ENCODE measurements at places on chromosomes 2 and 18. TPM values are rescaled to one million over a fixed set of nuclear protein-coding genes. Genes with fewer than 3 reads are reported as not detected.

- no peak for DNase-seq
Observed at GRCh38 chr2:222433332-222434173, 9.2 kb downstream of the SGPP2 start.

DNA sequence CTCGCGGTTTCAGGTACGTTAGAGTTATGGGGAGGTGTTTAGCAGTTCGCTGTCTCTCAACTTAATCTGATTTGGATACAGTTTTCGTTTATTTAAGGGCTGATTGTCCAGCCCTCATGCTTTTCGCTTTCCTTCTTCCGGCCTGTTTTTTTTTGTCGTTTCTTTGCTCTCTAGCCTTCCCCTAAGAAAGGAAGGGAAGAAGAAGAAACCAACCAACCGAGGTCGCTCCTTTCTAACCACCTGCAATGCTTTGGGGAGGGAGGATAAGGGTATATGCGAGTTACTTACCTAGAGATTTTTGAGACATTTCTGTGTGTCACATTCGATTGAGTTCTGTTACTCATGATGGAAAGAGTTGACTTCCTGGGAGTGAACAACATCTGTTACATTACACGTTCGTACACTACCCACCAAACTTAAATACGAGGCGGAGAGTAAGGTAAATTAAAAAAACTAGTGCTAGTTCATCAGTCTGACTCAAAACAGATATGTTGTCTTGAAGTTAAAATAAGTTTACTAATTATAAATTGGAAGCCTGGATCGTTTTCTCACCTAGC, 918 bp downstream of the EIF5B start:
- DNase-seq = no peak

DNA sequence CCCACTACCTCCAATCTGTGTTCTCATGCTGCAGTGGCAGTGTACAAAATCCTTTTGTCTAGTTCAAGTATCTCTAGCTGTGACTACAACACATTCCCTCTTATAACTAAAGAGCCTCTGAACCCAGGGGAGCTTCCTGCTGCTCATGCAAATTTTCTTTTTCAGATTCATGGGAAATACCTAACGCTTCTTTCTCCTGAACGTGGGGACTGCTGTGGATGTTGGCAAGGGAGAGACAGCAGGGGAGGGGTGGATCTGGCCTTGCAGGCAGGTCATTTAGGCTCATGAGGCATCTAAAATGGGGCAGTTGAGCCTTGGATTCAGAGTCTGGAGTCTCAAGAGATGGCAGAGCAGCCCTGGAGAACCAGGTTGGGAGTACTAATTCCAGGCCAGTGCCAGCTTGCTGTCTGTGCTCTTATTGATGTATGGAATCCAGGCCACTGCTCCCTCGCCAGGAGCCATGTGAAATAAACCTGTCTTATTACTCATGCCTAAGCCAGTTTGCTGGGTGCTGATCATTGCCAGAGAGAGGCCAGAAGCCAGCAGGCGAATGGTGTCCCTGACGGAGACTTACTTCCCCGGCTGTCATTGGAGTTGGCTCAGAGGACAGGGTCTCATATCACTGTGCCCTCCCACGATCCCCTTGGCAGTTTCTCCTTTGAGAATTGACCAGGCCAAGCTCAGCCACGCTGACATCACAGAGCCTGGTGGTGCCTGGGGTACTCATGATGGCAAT, 29.2 kb upstream of the TNP1 start:
- no peak for DNase-seq

GRCh38 chr2:85506768-85507181, 32.2 kb upstream of the MAT2A start:
- DNase-seq = no peak

DNA sequence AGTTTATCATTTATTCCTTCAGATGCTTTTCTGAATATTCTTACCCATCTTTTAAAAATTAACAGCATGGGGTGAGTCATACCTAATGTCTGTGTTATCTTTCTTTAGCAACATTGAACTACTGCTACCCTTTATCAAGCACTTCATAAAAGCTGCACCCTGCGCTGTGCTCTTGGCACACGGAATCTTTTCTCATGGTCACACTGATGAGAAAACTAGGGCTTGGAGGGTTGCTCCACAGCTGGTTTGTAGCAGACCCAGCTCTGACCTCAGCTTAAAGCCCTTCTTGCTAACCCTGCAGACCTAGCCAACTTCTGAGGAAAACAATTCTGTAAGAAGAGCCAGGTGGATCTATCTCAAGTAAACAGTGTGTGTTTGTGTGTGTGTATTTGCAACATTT, 106.3 kb downstream of the RNF144A start:
- DNase-seq = peak; percentile 27

- peak; percentile 86 for DNase-seq
Observed at GRCh38 chr18:8948471-8949149, 153.9 kb upstream of the NDUFV2 start.

GRCh38 chr2:2748399-2749205, 417.5 kb upstream of the MYT1L start:
- DNase-seq = no peak

- no peak for DNase-seq
Observed at GRCh38 chr2:168635065-168635577, 167.3 kb upstream of the NOSTRIN start.

- DNase-seq = no peak
Observed at GRCh38 chr2:226048611-226049010, 649.1 kb downstream of the NYAP2 start.

- DNase-seq = peak; percentile 46
Observed at GRCh38 chr2:9554921-9555296, 721 bp downstream of the ADAM17 start.

The TFCP2L1 gene
- not detected for total RNA-seq

The PAIP2B gene
- 1.1 TPM for total RNA-seq

The STPG4 gene
- total RNA-seq = not detected

The ACVR1C gene
- total RNA-seq = not detected

The AGXT gene
- not detected for total RNA-seq

The WIPF1 gene
- total RNA-seq = not detected

The COL5A2 gene
- 12.8 TPM for total RNA-seq

The CPLX4 gene
- not detected for total RNA-seq

The RGPD4 gene
- total RNA-seq = not detected
